Thoracic aorta (tissue), 2 donors: ENCODE measurements at places on chromosomes 16 and 17. TPM values are rescaled to one million over a fixed set of nuclear protein-coding genes. Genes with fewer than 3 reads are reported as not detected.

KRT32 gene
- not detected for total RNA-seq

WFIKKN2 gene
- total RNA-seq = 0.14 TPM

NOD2 gene
- 10.9 TPM for total RNA-seq

ZP2 gene
- total RNA-seq = not detected

CDK5RAP3 gene
- total RNA-seq = 125 TPM

KRTAP4-5 gene
- total RNA-seq = not detected

CAPN15 gene
- 96.6 TPM for total RNA-seq

CDC6 gene
- 0.71 TPM for total RNA-seq

GRCh38 chr17:9023392-9024218 lies 2.3 kb downstream of the NTN1 start:
- no peaks in the 10 kb centered on the region for H3K36me3 ChIP-seq
- H3K27me3 ChIP-seq = no peaks in the 10 kb centered on the region
- no peak for DNase-seq

GRCh38 chr17:77203436-77203835 lies 62.7 kb downstream of the SEC14L1 start:
- peaks cover 5% of the 10 kb centered on the region for H3K4me1 ChIP-seq
- no peaks in the 10 kb centered on the region for H3K27me3 ChIP-seq
- no peak overlapping the region for H3K4me3 ChIP-seq
- DNase-seq = no peak
- no peak overlapping the region for H3K27ac ChIP-seq
- H3K36me3 ChIP-seq = peaks cover 63% of the 10 kb centered on the region

DNA sequence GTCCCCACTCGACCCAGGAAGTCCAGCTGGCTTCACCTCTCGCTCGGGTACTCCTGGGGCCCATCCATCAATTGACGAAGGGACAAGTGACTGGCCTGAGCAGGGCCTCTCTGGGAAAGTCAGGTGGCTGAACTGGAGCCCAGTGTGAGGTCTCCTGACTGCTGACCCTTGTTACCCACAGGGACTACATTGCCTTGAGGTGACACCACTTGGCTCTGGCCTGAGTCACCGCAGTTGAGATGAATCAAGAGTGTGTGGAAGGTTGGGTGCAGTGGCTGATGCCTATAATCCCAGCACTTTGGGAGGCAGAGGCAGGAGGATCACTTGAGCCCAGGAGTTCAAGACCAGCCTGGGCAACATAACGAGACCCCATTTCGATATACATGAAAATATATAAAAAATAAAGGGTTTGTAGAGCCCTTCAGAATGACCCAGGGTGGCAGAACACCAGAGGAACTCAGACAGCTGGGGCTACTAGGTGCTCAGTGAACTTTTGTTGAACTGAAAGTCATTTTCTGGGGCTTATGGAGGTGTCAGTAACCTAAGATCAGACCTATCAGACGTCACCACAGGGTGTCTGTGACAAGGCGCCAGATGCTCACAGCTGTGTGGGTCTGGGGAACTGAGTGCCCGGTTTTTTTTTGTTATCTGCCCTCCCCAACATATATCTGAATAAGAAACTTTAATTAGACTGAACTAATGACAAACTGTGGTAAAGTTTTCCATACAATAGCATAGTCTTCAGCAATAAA lies 14.8 kb upstream of the ZFP90 start:
- H3K4me3 ChIP-seq = no peak overlapping the region
- H3K27me3 ChIP-seq = no peaks in the 10 kb centered on the region
- no peak for DNase-seq
- H3K36me3 ChIP-seq = no peaks in the 10 kb centered on the region
- H3K27ac ChIP-seq = no peak overlapping the region
- peaks cover under 1% of the 10 kb centered on the region for H3K4me1 ChIP-seq

DNA sequence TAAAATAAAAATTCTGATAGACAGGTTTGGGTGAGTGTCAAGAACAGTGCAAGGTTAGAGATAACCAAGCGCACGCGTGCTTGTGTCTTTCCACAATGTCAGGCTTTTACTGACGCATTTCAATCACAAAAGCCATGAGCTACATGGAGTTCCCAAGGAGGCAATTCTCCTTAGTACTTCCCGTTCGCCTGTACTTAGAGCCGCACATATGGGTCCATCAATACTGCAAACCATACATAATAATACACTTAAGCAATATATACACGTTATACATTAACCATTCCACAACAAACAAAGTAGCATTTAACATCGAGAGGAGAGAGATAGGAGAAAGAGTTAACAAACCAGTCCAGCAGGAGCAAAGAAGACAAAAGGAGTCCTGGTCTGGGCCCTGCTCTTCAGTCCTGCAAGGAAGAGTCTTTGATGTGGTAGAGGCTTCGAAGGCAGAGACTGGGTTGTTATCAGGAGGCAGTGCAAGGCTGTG lies 11.9 kb upstream of the GPRC5C start:
- no peaks in the 10 kb centered on the region for H3K4me1 ChIP-seq
- H3K27me3 ChIP-seq = no peaks in the 10 kb centered on the region

- H3K36me3 ChIP-seq = no peaks in the 10 kb centered on the region
- no peak for DNase-seq
- no peaks in the 10 kb centered on the region for H3K27me3 ChIP-seq
- H3K4me1 ChIP-seq = no peaks in the 10 kb centered on the region
- no peak overlapping the region for H3K27ac ChIP-seq
- H3K4me3 ChIP-seq = no peak overlapping the region
Observed at GRCh38 chr16:59510008-59510424, 775.9 kb upstream of the GOT2 start.

DNA sequence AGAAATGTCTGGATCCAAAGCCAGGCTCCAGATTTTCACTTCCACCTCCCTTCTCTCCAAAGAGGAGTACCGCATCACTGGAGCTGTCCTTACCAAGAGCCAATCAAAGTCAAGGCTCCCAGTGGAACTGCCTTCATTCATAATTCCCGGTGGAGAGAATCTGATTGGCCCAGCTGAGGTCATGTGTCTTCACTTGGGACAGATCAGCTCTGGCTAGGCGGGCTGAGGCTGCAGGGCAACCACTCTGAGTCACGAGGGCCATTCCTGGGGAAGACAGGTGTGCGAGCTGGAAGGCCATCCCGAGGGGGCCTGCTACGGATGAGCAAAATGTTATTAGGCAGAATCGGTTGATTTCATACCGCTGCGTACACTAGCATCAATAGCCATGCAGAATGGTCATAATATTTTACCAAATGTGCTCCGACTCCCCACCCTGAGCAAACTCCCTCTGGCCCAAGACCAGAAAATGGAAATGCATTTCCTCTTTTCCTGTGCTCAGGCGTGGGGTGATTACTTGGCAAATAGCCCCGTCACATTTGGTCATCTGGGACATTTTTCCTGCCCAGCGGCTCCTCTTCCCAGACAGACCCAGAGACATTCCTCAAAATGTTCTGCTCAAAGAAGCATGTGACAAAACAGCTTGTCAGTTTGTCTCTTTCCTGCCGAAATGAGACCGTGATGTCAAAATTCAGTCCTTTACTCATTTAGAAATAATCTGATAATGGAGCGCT lies 111.1 kb downstream of the AIPL1 start:
- H3K4me3 ChIP-seq = no peak overlapping the region
- H3K36me3 ChIP-seq = no peaks in the 10 kb centered on the region
- H3K27me3 ChIP-seq = no peaks in the 10 kb centered on the region
- DNase-seq = no peak
- no peaks in the 10 kb centered on the region for H3K4me1 ChIP-seq

GRCh38 chr17:50153650-50154575 lies 3.4 kb upstream of the PPP1R9B start:
- H3K27ac ChIP-seq = peak overlapping the region; percentile 94
- DNase-seq = no peak
- no peaks in the 10 kb centered on the region for H3K27me3 ChIP-seq
- no peaks in the 10 kb centered on the region for H3K36me3 ChIP-seq

DNA sequence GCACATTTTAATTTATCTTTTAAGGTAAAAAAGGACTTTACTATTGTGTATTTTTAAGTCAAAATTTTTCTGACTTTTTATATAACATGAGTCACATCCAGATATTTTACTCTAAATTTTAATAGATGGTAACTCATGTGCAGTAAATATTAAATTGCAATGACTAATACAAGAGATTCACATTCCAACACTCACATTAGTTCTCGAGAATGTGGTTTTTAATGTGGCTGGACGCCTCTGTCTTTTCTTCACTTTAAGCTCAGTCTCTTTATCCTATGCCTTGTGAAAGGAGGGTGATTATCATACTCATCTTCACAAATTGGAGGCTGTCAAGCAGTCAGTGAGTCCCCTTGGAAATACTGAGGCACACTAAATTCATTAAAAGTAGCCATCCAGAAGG lies 315.6 kb downstream of the HS3ST3B1 start:
- no peaks in the 10 kb centered on the region for H3K36me3 ChIP-seq
- no peaks in the 10 kb centered on the region for H3K4me1 ChIP-seq
- DNase-seq = no peak
